Bronchial smooth muscle cell (primary cell): ENCODE measurements at places on chromosomes 1 and 21. TPM values are rescaled to one million over a fixed set of nuclear protein-coding genes. Genes with fewer than 3 reads are reported as not detected.

ETNK2 gene
- total RNA-seq: 2.2 and 5.2 TPM in 2 replicates

LYPD8 gene
- total RNA-seq: not detected in 2 replicates

CHIA gene
- 0.26 TPM in 1 of 2 replicates, not detected in the other for total RNA-seq

C1orf115 gene
- total RNA-seq: 0.09 and 0.16 TPM in 2 replicates

FALEC gene
- 1.0 and 1.6 TPM in 2 replicates for total RNA-seq

PGBD5 gene
- total RNA-seq: 0.69 and 2.2 TPM in 2 replicates

ZNF697 gene
- 7.6 and 8.2 TPM in 2 replicates for total RNA-seq

NGF gene
- total RNA-seq: 2.2 and 3.4 TPM in 2 replicates

FCN3 gene
- not detected in 2 replicates for total RNA-seq

SH2D1B gene
- total RNA-seq: under 0.01 TPM in 1 of 2 replicates, not detected in the other

LIPI gene
- total RNA-seq: not detected in 2 replicates

FAAH gene
- 1.4 and 2.0 TPM in 2 replicates for total RNA-seq

COL24A1 gene
- total RNA-seq: 0.63 and 1.2 TPM in 2 replicates

CR1L gene
- not detected in 2 replicates for total RNA-seq
